Mesothelial cell of epicardium (in vitro differentiated cells): ENCODE measurements at places on chromosomes 1 and 21.

DNA sequence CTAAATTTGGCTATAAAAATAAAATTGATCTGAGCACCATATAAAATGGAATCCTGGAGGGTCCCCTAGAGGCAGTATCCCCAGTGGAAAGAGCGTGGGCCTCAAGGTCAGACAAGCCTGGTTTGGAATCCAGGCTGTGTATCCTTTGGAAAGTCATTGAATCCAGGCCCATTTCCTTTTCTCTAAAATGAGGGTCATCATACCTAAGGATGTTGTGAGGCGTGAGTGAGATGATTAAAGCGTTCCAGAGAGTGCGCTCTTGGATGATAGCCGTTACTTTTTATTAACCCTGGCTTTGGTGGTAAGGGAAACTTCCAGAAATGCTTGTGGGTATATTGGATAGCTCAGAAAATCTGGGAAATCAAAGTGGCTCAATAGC lies 683 bp upstream of the ZNF436 start:
- no peak for DNase-seq

DNA sequence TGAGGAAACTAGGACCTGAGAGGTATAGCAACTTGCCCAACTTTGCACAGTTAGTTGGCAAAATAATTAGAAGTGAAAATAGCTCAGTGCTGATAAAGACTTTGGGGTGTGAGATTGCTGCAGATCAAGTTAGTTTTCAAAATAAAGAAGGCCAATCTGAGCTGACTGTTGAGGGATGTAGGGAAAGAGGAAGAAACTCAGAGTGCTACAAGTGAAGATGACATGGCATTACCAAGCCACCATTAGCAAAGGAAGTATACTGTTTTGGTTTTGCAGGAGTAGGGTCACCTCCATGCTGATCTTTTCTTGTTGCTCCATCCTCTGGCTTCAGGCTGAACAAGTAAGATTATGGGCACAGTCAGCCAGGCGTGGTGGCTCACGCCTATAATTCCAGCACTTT lies 78.7 kb upstream of the ADAM30 start:
- DNase-seq, result no peak

GRCh38 chr1:229883504-229884200 lies 183.4 kb upstream of the GALNT2 start:
- DNase-seq, result peak; percentile 24

DNA sequence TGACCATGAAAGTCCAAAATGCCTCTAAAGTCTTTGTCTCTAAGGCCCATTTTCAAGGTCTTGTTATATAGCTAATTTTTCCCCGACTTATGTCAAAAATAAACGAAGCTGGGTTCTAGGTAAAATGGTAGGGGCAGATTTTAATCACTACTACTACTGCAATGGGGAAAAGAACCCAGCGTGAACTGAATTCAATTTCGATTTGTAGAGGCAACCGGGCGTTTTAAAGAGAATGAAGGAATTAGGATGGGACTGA lies 536 bp upstream of the EXO1 start:
- no peak for DNase-seq

- DNase-seq, result no peak
Measured at GRCh38 chr1:179169616-179170467, 59.6 kb downstream of the ABL2 start.

GRCh38 chr1:236515443-236515958 lies 8.3 kb upstream of the LGALS8 start:
- no peak for DNase-seq
